GM04504 (cell line): ENCODE measurements at places on chromosomes 4 and X.

DNA sequence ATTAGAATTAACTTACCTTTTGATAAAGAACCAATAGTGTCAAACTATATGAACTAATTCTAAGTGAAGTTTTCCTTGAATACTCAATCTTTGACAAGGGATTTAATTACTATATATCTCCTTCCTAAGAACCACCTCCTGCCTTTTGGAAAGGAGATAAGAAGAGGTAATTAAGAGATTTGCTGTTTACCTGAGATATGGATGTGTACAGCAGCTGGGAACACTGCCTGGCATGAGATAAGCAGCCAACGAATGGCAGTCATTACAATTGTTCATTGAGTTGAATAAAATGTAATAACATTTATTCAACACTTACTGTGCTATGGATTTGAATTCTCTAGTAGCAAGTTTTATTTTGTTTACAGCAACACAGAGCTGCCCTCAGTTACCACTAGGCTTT is 407.1 kb downstream of the SPOCK3 start:
- DNase-seq: no peak

DNA sequence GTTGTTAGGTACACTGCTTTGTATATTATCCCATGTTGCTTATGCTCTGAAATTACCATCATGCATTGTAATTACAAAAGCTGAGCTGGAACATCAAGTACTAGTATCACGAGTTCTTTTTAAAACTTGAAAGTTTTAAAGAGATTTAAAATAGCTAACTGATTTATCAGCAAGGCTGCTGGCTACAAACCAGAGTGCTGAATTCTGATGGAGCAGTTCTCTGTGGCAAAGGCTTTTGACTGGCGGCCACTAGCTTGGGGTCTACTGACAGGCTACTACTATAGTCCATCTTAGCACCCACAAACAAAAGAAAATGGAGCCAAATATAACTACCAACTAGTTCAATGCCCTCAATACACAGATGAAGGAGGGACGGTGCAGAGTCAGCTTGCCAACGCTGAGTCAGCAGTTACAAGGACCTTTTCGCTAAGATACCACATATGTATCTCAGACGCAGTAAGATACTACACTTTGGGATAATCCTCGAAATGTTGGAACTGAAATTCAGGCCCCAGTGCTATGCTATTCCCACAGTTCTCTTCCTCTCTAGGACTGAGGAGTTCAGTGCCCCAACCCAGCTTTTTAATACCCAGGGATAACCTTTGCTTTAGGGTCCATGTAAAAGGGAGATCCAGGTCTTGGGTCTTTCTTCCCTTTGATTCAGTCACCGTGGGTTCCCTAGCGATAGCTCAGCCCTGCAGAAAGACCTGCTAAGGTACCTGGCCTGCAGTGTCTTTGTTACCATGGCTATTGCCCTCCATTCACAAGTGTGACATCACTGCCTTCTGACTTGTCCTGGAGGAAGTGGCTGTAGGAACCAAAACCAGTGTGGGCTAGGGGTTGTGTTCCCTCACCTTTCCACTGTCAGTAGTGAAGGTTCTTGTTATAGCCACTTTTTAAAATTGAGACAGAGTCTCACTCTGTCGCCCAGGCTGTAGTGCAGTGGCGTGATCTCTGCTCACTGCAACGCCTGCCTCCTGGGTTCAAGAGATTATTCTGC is 22.8 kb downstream of the MFAP3L start:
- DNase-seq: no peak

- no peak for DNase-seq
Measured at GRCh38 chr4:77193511-77194102, 36.6 kb downstream of the CCNG2 start.

DNA sequence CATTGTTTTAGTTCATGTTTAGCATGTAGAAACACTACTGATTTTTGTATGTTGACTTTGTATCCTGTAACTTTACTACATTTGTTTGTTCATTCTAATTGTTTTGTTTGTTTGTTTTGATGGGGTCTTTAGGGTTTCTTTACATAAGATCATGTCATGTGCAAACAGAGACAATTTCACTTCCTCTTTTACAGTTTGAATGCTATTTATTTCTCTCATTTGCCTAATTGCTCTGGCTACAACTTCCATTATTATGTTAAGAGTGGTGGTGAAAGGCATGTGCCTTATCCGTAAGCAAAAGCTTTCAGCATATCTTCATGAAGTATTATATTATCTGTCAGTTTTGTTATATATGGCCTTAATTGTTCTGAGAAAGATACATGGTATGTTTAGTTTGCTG is 571.1 kb downstream of the PCDH7 start:
- DNase-seq: no peak

DNA sequence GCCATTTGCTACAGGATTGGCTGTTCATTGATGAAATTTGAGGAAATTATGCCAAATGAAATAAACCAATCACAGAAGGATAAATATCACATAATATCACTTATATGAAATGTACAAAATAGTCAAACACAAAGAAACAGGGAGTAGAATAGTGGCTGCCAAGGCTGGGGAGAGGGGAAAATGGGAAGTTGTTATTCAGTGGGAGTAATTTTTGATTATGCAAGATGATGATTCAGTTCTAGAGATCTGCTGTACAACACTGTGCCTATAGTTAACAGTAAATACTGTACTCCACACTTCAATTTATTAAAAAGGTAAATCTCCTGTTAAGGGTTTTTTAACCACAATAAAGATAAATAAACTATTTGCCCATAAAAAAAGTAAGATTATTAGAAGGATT is 101.1 kb downstream of the TMA16 start:
- no peak for DNase-seq

- DNase-seq: no peak
Measured at GRCh38 chr4:13706120-13706519, 78.6 kb upstream of the BOD1L1 start.

GRCh38 chr4:180456928-180457327 is 1786.3 kb upstream of the TENM3 start:
- no peak for DNase-seq

- no peak for DNase-seq
Measured at GRCh38 chr4:123298801-123299200, 97.8 kb upstream of the SPRY1 start.

GRCh38 chr4:8356856-8357255 is 83.7 kb downstream of the ACOX3 start:
- DNase-seq: no peak

- no peak for DNase-seq
Measured at GRCh38 chr4:17966312-17966711, 55.2 kb downstream of the LCORL start.

GRCh38 chr4:78661086-78661690 is 109.6 kb downstream of the ANXA3 start:
- no peak for DNase-seq

DNA sequence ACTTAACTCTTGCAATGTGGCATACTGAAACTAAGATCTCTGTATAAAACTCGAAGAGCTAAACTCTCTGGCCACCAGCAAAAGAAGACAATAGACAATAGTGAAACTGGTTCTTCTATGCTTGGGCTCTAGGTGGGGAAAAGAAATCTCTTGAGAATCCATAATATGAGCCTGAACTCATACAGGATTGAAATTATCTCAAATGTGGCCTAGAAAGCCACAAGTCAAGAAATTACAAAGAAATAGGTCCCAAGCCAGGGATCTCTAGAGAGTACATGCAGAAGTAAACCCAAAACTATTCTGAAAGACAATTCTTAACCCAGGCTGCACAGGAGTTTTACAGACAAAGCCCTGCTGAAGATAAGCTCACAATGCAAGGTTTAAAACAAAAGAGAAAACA is 127.4 kb downstream of the ANAPC10 start:
- DNase-seq: no peak

DNA sequence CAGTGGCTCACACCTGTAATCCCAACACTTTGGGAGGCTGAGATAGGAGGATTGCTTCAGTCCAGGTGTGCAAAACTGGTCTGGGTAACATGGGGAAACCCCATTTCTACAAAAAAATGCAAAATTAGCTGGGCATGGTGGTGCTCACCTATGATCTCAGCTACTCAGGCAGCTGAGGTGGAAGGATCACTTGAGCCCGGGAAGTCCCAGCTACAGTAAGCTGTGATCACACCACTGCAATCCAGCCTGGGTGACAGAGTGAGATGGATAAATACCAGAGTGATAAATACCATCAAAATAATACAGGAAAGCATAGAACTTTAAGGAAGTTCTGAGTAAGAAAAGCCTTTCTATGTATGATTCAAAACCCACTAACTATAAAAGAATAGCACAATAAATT is 52.8 kb downstream of the LRBA start:
- DNase-seq: no peak

DNA sequence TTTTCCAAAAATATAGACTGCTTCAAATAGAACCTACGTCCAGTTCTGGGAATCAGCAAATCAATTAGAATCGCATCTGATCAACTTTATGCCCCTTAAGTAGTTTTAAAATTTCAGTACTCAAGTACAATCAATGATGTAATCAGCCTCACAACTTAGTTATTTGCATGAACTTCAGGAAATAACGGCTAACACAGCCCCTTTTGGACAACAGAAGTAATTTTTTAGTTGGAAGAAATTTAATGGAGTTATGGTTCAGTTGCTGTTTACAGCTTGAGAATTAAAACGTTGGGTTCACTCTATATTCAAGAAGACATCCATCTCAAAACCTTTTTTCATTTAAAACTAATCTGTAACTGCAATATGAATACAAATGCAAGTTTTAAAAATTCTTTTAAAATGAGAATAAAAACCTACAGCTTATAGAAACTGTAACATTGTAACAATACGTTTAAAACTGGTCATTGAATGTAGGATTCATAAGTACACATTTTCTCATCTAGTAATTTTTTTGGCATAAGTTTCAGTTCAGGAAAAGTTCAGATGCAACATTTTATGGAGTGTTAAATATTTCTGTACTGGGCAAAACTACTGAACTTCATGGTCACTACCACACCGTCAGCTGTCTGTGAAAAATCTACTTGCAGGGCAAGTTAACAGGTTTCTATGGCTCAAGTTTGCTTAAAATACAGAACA is 956 bp downstream of the TAPT1 start:
- DNase-seq: no peak

DNA sequence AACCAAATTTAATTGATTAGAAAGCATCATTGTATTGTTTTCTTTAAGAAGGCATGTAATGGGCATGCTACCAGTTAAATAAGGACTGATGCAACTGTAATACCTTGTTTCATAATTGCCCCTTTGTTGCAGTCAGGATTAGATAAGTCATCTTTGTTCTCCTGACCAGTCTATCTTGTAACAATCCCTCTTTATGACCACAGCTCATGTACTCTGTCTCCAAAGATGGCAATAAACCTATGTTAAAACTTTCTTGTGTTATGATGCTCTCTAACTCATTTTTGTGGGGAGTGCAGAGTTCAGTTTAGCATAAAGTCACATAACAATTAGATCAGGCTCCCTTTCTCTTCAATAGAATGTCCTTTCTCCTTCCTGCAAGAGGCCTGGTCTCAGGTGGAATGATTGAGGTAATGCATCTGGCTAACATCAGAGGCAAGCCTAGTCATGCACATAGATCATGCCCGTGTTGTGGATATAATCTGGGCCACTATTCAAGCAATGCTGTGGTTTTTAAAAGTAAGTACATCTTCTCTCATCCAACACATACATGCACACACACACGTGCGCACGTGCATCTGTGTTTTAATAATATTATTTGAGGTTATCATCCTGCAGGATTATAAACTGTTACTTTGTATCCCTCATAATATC is 45.6 kb downstream of the TMEM154 start:
- DNase-seq: no peak

DNA sequence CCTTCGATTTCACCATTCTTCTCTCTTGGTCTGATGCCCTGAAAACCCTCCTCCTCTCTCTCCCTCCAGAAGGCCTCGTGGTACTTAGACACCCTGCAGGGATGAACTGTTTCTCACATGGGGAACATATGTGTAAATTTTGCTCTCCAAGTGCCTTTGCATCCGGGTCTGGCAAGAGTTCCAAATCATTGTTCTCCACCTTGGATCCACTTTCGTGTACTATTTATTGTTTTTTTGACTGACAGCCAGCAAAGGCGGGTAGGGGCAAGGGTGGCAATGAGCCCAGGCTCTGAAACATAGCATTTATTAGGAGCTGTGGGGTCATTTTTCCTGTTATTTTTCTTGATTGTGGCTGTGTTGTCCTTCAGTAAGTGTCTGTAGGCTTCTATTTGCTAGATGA is 81.7 kb downstream of the RTL5 start:
- DNase-seq: peak; percentile 18
